ENCODE measurements at places on chromosomes 3 and 15.
A peak's percentile ranks its signal among the peaks of the same experiment; 100 is the strongest.

- DNase-seq, result no peak
- H3K27ac ChIP-seq, result no peak overlapping the region
- H3K36me3 ChIP-seq, result no peaks in the 10 kb centered on the region
Observed at GRCh38 chr15:76823890-76824289, 81.2 kb downstream of the SCAPER start.

DNA sequence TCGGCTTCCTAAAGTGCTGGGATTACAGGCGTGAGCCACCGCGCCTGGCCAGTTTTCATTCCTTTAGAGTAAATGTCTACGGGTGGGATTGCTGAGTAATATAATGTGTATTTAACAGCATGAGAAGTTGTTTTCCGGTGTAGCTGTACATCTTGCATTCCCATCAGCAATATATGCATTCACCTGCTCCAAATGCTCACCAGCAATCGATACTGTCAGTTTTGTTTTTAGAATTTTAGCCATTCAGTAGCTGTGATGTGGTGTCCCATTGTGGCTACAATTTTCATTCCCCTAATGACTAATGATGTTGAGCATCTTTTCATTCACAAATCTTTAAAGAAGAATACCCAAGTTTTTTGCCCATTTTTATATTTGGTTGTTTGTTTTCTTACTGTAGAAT, 134.8 kb upstream of the RGMA start:
- H3K4me3 ChIP-seq, result no peak overlapping the region
- H3K36me3 ChIP-seq, result no peaks in the 10 kb centered on the region
- no peaks in the 10 kb centered on the region for H3K4me1 ChIP-seq
- no peaks in the 10 kb centered on the region for H3K27me3 ChIP-seq
- H3K27ac ChIP-seq, result no peak overlapping the region
- no peak for DNase-seq

- H3K4me3 ChIP-seq, result no peak overlapping the region
- no peaks in the 10 kb centered on the region for H3K36me3 ChIP-seq
- H3K27ac ChIP-seq, result no peak overlapping the region
- DNase-seq, result no peak
- peaks cover 2% of the 10 kb centered on the region for H3K27me3 ChIP-seq
Observed at GRCh38 chr15:77546870-77547269, 85.8 kb downstream of the LINGO1 start.

GRCh38 chr3:172580680-172581401, 57.6 kb upstream of the TNFSF10 start:
- no peak overlapping the region for H3K27ac ChIP-seq
- H3K36me3 ChIP-seq, result no peaks in the 10 kb centered on the region
- DNase-seq, result no peak
- no peaks in the 10 kb centered on the region for H3K27me3 ChIP-seq
- no peak overlapping the region for H3K4me3 ChIP-seq
- H3K4me1 ChIP-seq, result no peaks in the 10 kb centered on the region

DNA sequence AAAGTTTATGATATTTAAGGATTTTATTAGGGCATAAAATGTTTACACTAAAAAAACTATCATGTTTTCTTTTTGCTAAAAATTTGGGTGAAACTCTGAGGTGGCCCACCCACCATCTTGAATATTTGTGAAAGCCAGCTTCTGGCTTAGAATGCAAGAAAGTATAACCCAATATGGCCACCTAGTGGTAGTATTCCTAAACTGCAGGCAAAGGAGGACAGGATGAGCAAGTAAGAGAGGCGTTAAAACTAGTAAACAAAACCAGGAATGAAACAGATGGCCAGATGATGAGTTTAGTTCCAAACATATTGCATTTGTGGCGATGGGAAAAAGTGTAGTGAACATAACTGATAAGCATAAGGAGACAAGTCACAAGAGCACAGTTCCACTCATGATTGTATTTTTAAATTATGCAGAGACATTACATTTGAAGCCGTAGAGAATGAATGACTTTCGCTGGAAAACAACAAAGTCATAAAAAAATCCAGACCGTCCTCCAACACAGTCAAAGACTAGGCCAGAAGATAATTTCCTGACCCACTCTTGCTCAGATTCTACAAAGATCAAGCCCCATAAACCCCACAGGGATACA, 103.3 kb upstream of the PRTG start:
- H3K4me1 ChIP-seq, result no peaks in the 10 kb centered on the region
- H3K27ac ChIP-seq, result no peak overlapping the region
- H3K36me3 ChIP-seq, result peaks cover 9% of the 10 kb centered on the region
- no peak overlapping the region for H3K4me3 ChIP-seq
- H3K27me3 ChIP-seq, result no peaks in the 10 kb centered on the region
- peak; percentile 90 for DNase-seq

DNA sequence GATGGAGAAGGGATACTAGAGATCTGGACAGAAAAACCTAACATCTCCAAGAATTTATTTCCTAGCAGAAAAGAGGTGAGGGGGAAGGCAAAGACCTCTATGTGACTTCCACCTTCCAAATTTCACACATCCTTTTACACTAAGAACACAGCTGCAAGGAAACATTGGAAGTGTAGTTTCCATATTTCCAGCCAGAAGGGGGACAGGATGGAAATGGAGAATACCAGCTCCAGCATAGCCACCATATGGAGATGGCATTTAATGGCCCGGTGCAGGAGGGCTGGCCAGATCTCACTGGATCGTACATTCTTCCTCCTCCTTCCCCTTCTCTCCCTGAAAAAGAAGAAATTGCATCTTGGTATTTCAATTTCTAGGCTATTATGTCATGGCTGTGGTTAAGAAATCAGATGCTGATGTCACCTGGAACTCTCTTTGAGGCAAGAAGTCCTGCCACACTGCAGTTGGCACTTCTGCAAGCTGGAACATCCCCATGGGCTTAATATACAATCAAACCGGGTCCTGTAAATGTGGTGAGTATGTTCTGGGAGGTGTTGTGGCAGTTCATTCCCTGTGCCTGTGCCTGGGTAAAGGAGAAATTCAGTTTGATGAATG, 36.9 kb upstream of the TF start:
- no peak for DNase-seq
- no peaks in the 10 kb centered on the region for H3K4me1 ChIP-seq
- H3K36me3 ChIP-seq, result no peaks in the 10 kb centered on the region
- no peak overlapping the region for H3K4me3 ChIP-seq
